ENCODE measurements at places on chromosomes 12 and 14. TPM values are rescaled to one million over a fixed set of nuclear protein-coding genes. Genes with fewer than 3 reads are reported as not detected.

Gene ERP27
- 7.2 TPM for polyA plus RNA-seq

Gene PIWIL1
- not detected for polyA plus RNA-seq

Gene SLC25A47
- polyA plus RNA-seq, result 0.06 TPM

Gene FNTB
- 9.5 TPM for polyA plus RNA-seq

Gene VWF
- polyA plus RNA-seq, result 65.6 TPM

Gene NR4A1
- polyA plus RNA-seq, result 45.1 TPM

Gene PAX9
- polyA plus RNA-seq, result 1.8 TPM

Gene L3HYPDH
- polyA plus RNA-seq, result 26.4 TPM

Gene SMCO3
- 0.27 TPM for polyA plus RNA-seq

Gene IGF1
- polyA plus RNA-seq, result 5.0 TPM

Gene ARPC3
- polyA plus RNA-seq, result 491 TPM

Gene SYT10
- 0.01 TPM for polyA plus RNA-seq

Data from lung (tissue), 17 donors.